ENCODE measurements at places on chromosomes 5 and 9.
A peak's percentile ranks its signal among the peaks of the same experiment; 100 is the strongest.

GRCh38 chr5:92106808-92107207 lies 723.7 kb upstream of the ARRDC3 start:
- no peak for DNase-seq

DNA sequence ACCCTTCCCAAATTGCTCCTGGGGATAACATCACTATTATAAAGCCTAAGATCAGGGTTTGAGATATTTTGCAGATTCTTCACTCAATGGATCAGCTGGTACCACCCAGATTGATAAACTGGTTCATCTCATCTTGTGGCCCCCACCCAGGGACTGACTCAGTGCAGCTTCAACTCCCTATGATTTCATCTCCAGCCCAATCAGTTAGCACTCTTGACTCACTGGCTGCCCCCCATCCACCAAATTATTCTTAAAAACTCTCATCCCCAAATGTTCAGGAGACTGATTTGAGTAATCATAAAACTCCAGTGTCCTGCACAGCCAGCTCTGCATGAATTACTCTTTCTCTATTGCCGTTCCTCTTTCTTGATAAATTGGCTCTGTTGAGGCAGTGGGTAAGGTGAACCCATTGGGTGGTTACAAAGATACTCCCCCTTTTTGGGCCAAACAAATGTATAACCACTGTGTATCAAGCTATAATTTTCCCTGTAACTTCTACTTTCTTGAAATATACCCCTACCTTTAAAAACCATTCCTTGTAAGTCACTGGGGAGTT lies 263.3 kb upstream of the IL12B start:
- DNase-seq, result no peak

DNA sequence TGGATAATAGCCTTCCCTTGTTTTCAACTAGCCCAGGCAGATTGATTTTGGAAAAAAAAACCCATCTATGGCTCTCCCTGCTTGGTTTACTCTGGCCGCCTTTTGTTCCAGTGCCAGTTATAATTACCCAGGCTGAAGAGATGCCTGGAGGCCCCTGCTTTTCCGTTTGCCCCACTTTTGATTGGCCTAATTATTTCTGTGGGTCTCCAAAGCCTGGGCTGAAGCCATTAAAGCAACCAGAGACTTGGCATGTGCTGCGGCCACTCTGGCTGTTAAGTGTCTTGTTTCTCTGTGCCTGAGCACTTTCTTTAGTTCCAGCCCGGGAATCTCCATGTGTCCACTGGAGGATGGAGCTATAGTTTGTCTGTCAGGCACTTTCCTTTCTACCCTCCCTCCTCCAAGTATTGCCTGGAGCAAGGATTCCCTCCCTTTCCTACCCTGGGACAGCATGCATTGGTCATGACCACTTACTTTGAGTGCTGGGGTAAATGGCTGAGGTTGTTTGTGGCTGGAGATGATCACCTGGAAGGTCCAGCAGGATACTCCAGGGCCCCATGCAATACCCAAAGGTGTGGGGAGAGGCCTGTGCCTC lies 105.1 kb upstream of the CTSL start:
- no peak for DNase-seq

DNA sequence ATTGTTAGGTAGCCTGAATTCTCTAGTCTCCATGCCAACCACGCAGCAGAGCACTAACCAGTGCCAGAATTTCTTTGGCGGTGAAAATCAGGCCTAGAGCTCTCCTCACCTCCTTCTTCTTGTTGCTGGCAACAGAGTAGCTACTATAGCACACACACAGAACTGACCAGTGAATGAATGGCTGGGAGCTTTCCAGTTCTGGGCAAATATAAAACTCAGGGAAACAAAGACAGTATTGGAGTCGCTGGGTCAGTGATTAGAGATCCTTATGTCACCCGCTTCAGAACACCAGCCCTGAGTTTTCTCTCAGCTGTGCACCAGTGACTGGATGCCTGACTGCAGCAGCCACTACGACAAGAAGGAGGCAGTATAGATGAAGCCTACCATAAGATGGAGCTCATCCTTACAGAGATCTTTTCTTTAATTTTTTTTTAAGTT lies 26.9 kb upstream of the FEM1C start:
- no peak for DNase-seq

DNA sequence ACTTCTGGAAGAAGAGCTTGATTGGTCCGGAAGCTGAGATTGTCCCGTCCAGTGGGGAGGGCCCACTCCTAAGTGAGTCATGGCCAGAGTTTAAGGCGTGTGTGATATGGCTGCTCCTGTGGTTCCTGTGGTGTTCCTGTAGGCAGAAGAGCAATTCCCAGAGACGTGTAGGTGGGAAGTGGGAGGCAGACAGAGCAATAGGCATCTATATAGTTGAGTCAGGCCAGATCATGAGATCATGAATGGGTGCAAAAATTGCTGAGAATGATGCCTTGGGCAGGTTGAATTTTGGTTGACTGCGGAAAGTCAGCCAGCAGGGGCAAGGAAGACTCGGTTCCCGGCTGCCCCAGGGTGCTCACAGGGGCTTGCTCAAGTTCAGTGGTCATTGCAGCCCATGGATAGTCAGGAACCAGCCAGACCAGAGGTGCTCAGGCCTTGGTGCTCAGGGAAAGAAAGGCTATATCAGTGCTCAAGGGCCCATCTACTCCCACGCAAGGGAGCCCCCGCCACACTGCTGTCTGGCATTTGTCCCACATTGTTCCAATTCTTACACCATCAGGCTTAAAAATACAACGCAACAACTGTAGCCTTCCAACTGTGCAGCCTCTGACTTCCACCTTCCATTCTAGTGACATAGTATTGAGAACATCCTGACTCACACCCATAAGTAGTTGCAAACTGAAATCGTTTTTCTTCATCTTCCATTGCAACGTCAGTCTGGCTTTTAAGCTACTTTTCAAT lies 21.0 kb upstream of the GSN start:
- no peak for DNase-seq

- DNase-seq, result no peak
Measured at GRCh38 chr9:114027159-114027862, 50.8 kb downstream of the AMBP start.

DNA sequence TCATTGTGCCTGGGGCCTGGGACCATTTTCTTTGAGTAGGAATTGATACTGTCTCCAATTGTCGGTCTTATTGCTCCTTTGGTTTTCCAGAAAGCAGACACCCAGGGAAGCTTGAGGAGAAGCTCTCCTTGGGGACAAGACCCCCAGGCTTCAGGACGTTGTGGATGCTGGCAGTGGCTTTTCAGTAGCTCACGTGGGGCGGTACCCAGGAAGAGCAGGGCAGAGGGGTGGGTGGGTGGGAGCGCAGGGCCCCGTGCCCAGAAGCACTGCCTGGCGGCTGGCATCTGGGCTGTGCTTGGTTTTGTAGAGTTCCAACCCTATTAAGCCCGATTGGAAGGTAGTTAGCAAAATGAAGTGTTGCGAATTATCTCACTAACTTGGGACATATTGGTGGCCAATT lies 374.2 kb upstream of the IRX1 start:
- DNase-seq, result no peak

GRCh38 chr9:16133556-16134227 lies 580.8 kb downstream of the CCDC171 start:
- DNase-seq, result peak; percentile 59

GRCh38 chr5:44178414-44178813 lies 210.8 kb downstream of the FGF10 start:
- DNase-seq, result no peak

GRCh38 chr5:59698207-59699178 lies 195.0 kb downstream of the PDE4D start:
- no peak for DNase-seq

- no peak for DNase-seq
Measured at GRCh38 chr5:131357739-131358561, 94.1 kb downstream of the CDC42SE2 start.

GRCh38 chr5:151646334-151646733 lies 40.4 kb downstream of the SPARC start:
- DNase-seq, result no peak

DNA sequence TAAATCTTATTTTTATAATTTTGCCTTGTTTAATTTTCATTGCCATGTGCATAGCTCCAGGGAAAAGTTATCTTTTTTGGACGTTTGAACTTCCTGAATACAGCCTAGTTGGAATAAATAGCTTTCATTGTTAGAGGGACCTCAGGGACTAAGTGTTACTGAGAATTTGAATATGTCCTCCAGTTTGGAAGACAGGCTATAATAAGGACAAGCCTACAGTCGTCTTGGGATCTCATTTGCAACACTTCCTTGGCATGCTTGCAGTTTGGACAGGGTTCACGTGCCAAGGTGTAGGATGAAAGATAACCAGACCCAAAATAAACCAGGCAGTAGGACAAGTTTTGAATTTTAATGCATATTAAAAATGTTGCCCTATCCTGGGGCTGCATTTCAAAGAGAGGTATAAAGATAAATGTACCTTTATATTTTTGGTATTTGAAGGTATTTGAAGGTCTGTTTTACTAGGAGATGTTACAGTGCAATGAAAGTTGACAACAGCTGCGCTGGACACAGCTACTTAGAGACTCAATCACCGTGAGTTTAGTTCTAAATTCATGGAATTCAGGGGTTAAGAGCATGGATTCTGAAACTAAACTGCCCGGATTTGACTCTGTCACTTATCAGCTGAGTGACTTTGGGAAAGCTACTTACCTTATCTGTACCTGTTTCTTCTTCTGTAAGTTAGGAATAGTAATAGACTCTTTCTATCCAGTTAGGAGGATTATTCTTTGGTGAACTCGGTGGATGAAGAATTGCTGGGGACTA lies 134.1 kb downstream of the ACTBL2 start:
- no peak for DNase-seq

- DNase-seq, result no peak
Measured at GRCh38 chr5:61264273-61264661, 67.8 kb upstream of the ZSWIM6 start.

DNA sequence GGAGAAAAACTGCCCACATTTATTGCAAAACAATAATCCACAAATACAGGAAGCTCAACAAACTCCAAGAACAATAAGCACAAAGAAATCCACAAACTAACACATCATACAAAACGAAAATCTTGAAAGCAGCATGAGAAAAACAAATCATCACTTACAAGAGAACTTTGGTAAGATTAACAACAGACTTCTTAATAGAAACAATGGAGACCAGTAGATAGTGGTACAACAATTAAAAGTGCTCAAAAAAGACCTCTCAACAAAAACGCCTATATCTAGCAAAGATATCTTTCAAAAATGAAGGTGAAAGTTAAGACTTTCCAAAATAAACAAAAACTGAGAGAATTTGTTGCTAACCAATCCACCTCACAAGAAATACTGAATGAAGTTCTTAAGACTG lies 38.4 kb downstream of the CDKL3 start:
- no peak for DNase-seq

GRCh38 chr5:154193701-154194121 lies 3.2 kb downstream of the GALNT10 start:
- no peak for DNase-seq

GRCh38 chr9:137055385-137056364 lies 1.8 kb upstream of the ENTPD2 start:
- no peak for DNase-seq

GRCh38 chr5:157778121-157778805 lies 34.8 kb downstream of the LSM11 start:
- no peak for DNase-seq

DNA sequence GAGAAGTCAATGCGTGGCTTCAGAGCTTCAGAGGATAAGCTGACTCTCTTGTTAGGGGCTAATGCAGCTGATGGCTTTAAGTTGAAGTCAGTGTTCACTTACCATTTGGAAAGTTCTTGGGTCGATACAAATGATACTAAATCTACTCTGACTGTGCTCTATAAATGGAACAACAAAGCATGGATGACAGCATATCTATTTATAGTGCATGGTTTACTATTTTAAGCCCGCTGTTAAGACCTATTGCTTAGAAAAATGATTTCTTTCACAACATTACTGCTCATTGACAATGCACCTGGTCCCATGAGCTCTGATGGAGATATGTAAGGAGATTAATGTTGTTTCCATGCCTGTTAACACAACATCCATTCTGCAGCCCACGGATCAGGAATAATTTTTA lies 435.7 kb downstream of the MAT2B start:
- DNase-seq, result no peak

- DNase-seq, result no peak
Measured at GRCh38 chr9:4022435-4023067, 277.3 kb downstream of the GLIS3 start.

DNA sequence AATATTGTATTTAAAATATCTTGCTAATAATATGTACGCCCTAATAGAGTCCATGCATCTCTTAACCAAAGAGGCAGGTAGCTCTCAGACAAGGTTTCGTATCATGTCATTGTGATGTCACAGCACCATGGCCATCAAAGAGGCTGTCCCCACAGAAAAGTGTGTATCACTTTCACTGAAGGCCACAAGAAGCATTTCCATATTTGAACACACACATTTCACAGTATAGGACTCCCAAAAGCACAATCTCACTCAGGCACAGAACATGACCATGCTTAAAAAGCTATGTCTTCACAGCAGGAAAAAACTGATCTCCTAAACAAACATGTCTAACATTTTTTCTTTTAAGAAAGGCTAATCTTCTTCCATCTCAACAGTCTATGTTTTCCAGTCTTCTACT lies 133.8 kb downstream of the DENND1A start:
- no peak for DNase-seq

GRCh38 chr9:6942406-6942805 lies 184.6 kb downstream of the KDM4C start:
- DNase-seq, result no peak

DNA sequence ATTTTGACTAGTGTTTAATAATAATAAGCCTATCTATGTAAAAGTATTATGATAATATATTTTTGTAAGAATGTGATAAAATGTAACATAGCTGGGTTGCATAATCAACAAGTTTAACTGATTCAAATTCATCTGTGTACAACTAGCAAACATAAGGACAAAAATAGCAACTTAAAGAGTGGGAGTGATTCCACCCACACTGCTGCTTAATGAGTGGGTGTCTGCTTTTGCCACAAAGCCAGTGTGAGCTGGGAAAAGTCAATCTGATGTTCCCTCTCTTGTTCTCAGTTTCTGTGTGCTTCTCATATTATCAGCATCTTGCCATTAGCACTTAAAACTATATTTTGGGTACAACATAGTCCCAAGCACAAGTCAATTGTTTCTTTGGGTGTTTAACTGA lies 111.1 kb upstream of the DPYSL3 start:
- DNase-seq, result no peak

GRCh38 chr9:92342825-92343488 lies 17.2 kb downstream of the CENPP start:
- DNase-seq, result peak; percentile 22

- DNase-seq, result peak; percentile 19
Measured at GRCh38 chr5:140821375-140822280, at the start of gene PCDHA5. PCDHA5 (plus strand) TSS chr5:140821613.

- no peak for DNase-seq
Measured at GRCh38 chr9:136590821-136591752, 45.2 kb upstream of the NOTCH1 start.

- DNase-seq, result peak; percentile 72
Measured at GRCh38 chr9:121567500-121568342, 68.1 kb upstream of the GGTA1 start.

- no peak for DNase-seq
Measured at GRCh38 chr9:134553996-134554372, 87.6 kb upstream of the COL5A1 start.

- DNase-seq, result no peak
Measured at GRCh38 chr5:55110217-55110616, 7.8 kb downstream of the GZMA start.

All from hepatic stellate cell (primary cell).